ENCODE measurements at places on chromosomes 11 and 22.

- DNase-seq = no peak
These were observed 5.0 kb downstream of the MMP8 start for GRCh38 chr11:102719620-102720277.

DNA sequence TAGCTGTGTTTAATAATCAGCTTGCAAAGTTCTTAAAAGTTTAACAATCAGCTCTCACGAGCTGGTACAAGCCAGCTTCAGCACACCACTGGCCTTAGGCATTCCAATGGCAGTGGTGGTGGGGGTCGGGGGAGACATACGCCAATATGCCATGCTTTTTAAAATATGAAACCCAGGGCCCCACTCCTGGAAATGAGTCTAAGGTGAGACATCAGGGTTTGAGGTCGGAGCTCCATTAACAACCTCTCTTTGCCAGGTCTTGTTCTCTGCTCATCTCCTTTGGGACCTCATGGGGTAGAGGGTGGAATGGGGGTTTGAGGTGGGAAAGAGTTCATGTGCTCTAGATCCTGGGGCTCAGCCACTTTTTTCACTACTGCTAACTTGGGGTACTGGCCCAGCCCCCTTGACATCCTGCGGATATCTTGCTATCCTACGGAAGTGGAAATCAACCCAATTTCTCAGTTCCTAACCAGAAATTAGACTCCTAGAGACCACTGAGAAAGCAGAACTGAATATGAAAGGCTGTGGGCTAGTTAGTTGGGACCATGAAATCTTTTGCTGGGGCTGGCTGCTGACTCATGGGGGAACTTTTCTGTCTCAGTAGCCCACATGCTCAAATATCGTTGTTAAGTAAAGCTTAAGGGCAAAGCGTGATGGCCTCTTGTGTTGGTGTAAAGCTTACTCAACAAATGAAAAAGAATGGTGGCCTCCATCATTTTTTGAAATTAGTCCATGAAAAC lies 90.1 kb downstream of the PDHX start:
- no peak for DNase-seq

DNA sequence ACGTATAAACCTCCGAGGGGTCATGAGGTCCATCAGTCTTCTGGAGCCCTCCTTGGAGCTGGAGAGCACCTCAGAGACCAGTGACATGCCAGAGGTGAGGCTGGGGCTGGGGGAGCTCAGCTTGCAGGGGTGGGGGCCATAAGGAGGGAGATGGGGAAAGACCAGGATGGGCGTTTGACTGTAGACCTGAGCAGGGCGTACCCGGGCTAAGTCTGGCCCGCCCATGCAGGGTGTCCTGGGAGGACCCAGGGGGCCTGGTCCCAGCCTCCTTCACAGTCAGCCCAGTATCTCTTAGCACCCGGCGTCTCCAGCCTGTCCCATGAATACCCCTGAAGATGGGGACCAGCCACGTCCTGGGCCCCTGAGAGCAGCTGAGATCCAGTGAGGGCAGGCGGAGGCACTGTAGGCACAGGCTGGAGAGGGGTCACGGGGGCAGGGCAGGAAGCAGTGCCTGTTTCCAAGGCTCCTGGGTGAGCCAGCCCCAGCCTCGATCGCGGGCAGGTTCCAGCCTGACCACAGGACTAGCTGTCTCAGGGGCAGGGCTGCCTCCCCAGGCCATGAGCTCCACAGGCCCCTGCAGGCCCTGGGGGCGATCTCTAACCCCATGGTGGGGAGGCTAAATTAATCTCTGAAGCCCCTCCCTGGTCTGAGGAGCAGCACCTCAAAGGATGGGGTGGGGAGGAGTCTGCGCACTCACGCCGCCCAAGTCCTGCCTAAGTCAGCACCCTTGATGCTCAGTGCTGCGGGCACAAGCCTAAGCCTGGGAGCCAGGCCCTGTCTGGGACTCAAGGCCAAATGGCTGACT lies 7.1 kb downstream of the SSH3 start:
- DNase-seq = no peak

GRCh38 chr11:18715476-18715875 lies 10.5 kb downstream of the IGSF22 start:
- DNase-seq = no peak

DNA sequence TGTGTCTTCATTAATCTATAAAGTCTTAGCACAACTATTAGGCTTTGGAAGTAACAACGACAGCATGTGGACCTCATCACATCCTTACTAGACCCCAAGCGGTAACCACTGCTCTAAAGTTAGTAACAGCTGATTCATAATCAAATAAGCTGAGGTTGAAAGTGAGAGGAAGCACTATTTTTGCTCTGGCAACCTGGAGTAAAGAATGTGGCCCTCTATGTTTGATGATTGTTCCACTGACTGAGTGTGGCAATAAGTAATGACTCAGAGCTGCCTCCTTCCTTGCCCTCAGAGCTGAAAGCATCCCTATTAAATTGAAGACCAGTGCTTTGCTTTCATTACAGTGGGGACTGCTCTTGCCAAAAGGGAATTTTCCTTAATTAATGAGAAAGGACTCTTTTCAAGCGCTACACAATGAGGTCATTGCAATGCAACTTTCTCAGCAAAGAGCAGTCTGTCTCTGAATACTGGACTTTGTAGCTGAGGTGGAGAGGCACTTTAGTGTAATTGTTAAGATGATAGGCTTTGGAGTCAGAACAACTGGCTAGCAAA lies 906.1 kb upstream of the RAG2 start:
- DNase-seq = peak; percentile 39

- peak; percentile 8 for DNase-seq
These were observed 55.9 kb downstream of the ZC3H12C start for GRCh38 chr11:110148775-110149744.

DNA sequence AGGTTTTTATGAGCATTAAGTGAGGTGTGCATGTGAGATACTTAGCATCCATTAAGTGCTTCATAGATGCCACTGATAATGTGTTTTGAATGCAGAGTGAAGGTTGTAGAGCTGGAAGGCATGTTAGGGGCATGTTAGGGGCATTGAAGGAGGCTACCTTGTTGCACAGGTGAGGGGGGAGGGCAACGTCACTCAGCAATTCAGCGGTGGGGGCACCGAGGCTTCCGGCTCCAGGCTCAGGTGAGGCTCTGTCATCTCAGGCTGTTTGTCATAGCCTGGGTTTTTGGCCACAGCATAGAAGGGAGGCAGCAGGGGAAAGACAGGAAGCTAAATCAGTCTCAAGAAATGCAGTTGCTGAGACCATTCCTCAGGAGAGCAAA lies 299.0 kb downstream of the NTM start:
- no peak for DNase-seq

DNA sequence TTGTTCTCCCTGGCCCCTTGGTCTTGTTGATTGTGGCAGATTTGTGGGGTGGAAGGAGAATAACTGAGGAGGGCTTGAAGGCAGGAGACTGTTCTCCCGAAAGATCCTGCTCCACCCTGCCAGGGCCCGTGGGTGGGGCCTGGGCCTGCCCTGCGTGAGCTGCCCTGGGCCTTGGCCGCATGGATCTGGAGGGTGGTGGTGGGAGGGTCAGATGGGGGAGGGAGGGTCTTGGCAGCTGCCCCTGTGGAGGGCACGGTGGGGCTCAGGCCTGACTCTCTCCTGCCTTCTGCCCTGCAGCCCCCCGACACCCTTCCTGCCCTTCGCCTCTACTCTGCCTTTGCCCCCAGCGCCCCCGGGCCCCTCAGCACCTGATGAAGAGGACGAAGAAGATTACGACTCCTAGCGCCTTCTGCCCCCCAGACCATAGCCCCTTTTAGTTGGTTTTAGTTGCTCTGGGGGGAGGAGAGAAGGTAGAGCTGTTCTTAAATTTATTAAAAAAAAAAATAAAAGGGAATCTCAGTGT lies 1.9 kb downstream of the DRAP1 start:
- DNase-seq = no peak

DNA sequence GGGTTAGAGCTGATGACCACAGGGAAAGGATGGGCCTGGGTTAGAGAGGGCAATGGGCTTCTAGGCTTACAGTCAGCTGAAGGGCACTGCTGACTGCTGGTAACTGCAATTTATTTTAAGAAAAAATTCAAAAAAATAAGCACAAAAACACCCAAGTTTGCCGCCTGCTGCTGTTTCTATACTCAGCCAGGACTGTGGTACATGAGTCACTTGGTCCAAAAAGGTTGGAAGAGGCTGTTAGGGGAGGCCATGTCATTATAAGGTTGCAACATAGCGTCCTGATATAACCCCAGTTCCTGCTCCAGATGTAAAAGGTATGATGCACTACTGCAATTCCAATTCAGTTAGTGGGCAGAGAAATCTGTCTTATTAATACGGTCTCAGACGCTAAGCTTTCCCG lies 98.9 kb downstream of the ETS1 start:
- no peak for DNase-seq

DNA sequence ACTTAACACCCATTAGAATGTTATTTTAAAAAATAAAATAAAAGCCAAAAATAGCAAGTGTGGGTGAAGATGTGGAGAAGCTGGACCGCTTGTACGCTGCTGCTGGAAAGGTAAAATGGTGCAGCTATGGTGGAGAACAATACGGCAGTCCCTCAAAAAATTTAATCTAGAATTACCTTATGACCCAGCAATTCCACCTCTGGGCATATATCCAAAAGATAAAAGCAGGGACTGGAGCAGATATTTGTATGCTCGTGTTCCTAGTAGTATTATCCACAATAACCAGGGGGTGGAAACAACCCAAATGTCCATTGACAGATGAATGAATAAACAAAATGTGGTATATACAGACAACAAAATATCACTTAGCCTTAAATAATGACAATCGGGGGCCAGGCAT lies 6.1 kb upstream of the APOA5 start:
- no peak for DNase-seq

- no peak for DNase-seq
These were observed 30.7 kb downstream of the SERPINH1 start for GRCh38 chr11:75592715-75593114.

DNA sequence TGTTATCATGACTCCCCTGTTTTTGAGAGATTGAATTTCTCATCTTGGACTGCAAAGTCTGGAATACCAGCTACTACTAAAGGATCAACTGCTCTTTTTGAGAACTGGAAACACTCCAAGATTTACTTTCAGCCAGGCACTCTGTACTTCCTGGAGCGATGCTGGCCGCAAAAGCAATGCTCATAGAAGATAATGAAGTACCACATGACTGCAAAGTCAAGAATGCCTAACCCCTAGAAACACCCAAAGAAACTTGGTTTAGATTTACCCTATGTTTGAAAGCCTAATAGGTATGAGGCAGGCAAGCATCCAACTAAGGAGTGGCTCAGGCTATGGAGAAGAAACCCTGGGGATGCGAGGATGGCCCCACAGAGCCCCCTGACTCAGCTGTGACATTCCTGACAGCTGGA lies 47.7 kb upstream of the ARHGAP20 start:
- DNase-seq = no peak

- DNase-seq = no peak
These were observed 256.2 kb downstream of the AASDHPPT start for GRCh38 chr11:106333678-106334077.

DNA sequence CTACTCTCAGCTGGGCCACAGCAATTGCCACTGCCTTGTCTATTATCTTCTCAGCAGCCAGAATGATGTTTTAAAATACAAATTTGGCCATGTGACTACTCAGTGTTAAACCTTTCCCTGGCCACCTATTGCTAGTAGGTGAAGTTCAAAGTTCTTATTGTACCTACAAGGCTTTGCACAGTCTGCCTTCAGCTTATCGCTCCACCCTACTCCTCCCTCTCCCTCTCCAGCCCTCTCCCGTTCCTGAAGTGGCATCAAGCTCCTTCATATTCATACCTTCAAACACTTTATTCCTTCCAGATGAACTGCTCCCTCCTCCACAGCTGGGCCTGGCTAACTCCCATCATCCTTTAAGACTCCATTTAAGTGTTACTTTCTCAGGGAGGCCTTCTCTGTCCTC lies 37.3 kb downstream of the OR10A6 start:
- no peak for DNase-seq

All from PC-9 (cell line).